ENCODE measurements at places on chromosomes 1 and 21.
A peak's percentile ranks its signal among the peaks of the same experiment; 100 is the strongest.

DNA sequence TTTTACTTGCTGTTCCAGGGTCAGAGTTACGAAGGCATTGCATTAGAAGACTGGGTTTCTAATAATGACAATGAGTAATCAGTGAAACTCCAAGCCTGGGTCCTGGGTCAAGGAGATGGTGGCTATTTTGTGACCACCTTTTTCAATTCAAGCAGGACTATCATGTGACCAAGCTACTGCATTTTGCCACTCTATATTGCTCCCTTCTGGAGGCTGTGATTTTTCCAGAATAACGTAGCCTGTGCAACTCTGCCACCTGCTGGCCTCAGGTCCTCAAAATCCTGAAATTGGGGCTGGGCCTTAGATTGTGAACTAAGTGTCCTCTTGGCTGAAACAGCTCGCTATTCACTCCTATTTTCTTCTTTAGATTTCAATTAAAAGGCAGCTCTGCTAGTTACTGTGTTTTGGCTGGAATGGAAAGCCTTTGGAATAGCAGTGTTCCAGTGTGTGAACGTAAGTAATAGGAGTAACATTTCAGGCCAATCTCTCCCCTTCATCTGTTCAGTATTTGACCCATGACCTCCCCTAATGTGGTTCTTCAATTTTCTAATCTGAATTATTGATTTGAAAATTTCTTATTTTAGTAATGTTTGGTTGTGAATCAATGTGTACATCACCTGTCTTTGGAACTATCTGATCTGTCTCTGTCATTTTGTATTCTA lies 52.9 kb upstream of the CD46 start:
- DNase-seq, result peak; percentile 43

DNA sequence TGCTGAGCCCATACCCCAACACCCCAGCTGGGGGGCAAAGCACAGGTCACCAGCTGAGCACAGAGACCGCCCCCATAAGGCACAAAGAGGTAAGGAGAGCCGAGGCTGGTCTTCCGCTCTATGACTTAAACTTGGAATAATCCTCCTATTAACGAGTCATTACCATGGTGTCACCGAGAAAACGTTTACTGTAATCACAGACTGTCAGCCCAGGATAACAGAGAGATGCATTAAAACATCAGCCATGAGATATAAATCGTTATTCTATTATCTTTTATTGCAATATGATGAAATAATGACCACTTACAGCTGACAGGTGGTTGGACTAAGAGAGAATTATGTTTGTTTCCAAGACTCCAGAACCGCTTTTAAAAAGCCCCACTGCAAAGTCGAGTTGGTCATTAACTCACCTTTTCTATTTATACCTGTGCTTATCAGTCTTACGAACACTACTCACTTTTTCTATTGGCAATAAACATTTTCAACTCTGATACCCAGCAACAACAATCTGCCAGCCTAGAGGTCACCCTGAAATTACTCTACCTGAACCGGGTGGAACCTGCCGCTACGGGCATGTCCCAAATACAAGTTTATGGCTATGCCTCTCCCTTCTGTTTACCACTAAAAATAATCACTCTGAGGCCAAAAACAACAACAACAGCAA lies 21.5 kb downstream of the NPHP4 start:
- peak; percentile 3 for DNase-seq

GRCh38 chr1:247177755-247178154 lies 5.9 kb upstream of the ZNF124 start:
- DNase-seq, result no peak

DNA sequence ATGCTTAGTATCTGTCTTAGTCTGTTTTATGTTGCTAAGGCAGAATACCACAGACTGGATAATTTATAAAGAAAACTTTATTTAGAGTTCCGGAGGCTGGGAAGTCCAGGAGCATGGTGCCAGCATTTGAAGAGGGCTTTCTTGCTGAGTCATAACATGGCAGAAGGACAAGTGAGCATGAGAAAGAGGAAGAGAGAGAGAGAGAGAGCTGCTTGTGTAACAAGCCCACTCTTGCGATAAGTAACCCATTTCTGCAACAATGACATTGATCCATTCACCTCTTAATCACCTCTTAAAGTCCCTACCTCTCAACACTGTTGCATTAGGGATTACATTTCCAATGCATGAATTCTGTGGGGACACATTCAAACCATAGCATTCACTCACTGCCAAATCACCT lies 11.7 kb upstream of the MYOCOS start:
- no peak for DNase-seq

DNA sequence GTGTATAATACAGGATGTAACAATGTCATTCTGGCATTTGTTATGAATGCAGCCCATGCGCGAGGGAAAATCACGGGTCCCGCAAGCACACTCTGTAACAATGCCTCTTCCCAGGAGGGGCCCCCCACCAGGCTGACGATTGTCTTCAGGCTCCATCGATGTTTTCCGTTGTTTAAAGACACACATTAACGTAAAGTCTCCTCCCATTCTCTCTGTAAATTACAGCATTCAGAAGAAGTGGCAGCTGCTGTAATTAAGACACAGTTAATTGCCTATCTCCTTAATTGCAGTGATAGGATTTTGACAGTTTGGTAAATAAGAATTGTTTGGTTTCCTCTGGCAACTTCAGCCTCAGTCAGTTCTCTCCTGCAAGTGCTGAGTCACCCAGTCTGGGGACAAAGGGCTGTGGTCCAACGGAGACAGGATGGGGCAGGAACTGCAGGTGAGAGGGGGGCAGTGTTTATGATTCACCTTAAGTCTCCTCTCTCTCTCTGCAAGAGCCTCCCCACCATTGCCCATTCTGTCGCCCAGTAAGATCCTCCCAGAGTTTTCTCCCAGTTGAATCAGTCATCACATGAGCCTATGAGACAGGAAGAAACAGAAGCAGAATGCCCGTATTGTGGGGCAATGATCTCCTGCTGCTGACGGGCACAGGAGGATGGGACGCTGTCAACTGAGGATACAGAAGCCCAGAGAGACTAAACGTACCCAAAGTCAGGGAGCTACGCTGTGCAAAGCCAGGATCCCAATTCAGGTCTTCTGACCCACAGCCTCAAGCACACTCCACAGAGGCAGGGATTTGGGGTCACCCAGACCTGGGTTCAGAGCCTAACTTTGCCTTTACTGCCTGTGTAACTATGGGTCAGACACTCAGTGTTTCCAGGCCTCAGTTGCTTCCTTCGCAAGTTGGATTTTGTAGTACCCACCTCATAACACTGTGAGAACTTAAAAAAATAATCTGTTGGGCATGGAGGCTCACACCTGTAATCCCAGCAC lies 110.0 kb downstream of the ADSS2 start:
- DNase-seq, result peak; percentile 100

DNA sequence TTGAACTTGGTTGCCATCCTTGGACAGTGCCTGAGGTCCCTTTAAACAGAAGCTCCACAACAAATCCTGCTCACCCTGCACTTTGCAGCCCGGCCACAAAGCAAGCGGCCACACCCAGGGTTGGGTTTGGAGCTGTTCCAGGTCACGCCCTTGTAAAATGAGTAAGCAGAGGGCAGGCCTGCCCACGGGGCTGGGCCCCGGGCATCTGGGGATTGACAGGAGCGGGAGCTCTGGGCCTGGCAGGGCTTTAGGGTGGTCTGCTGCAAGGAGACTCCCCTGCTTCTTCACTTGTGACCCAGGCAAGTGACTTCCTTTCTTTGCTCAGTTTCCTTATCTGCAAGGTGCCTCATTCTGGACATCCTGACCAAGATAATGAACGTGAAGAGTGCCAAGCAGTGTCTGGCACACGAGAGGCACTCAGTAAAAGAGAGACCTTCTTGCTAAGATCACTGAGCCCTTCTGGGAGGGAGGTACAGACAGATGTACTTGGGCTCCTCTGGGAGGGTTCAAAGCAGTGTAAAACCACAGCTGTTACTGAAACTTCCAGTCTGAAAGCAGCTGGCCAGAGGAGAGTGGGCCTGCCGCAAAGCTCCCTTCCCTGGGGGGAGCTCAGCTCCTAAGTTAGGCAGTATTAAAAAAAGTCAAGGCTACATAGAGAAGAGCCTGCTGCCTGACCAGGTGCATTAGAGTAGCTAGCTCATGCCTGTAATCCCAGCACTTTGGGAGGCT lies 2.6 kb downstream of the E2F2 start:
- peak; percentile 88 for DNase-seq

- DNase-seq, result no peak
Measured at GRCh38 chr1:156491151-156491949, 9.2 kb downstream of the MEF2D start.

DNA sequence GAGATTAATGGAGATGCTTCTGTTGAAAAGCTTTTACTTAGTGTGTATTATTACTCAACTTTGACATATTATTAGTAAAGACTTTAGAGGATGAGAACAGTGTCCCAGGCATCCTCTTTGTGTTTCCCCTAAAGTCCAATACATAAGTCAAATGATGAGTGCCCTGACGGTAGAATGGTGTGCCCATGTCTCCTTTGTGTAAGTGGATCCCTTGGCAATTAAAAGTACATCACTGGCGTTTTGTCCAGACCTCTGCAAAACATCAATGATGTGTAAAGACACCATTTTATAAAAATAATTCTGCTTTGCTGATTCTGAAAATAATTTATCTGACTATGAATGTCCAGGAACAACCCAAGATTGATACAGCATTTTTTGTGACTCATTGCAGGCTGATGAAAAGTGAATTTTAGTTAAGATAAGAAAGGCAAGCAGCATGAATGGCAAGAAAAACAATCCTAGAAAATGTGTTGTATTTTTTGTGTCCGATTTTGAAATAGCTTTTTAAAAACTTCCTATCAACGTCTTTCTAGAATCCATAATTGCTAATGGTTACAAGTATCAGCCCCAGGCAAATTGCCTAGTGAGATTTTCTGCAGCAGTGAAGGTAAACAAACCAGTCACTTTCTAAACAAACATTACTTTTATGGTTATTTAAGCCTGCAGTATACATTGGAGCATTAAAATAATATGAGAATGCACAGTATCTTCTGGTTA lies 251.5 kb downstream of the PTPRC start:
- peak; percentile 40 for DNase-seq

GRCh38 chr1:61395146-61395800 lies 312.9 kb downstream of the NFIA start:
- no peak for DNase-seq

DNA sequence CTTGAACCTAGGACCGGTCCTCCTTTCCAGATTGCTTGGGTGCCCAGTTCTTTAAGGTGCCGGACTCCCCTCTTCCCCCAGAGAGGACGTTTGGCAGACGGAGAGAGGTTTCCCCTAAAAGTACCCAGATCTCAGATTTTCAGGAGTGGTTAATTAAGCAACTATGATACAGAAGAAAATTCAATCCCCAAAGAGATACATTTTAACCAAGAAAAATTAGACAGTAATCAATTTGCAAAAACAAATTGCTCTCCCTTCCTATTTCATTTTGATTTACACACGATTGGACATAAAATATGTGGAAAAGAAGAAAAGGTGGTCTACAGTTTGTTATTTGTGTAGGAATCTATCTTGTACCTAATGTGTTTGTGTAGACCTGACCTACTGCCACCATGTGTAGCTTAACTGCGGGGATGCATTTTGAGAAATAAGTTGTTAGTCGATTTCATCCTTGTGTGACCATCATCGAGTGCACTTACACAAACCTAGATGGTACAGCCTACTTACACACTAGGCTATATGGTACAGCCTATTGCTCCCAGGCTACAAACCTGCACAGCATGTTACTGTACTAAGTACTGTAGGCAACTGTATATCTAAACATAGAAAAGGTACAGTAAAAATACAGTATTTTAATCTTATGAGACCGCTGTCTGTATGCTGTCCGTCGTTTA lies 755 bp downstream of the RPAP2 start:
- no peak for DNase-seq

- no peak for DNase-seq
Measured at GRCh38 chr1:4854367-4854766, 200.0 kb downstream of the AJAP1 start.

GRCh38 chr1:76477156-76477555 lies 390.1 kb upstream of the ST6GALNAC5 start:
- no peak for DNase-seq

- DNase-seq, result peak; percentile 84
Measured at GRCh38 chr1:201791779-201792173, 37.2 kb upstream of the IPO9 start.

- no peak for DNase-seq
Measured at GRCh38 chr1:1419813-1420653, 1.0 kb downstream of the ANKRD65 start.

- no peak for DNase-seq
Measured at GRCh38 chr1:177010211-177010825, 154.2 kb downstream of the ASTN1 start.

DNA sequence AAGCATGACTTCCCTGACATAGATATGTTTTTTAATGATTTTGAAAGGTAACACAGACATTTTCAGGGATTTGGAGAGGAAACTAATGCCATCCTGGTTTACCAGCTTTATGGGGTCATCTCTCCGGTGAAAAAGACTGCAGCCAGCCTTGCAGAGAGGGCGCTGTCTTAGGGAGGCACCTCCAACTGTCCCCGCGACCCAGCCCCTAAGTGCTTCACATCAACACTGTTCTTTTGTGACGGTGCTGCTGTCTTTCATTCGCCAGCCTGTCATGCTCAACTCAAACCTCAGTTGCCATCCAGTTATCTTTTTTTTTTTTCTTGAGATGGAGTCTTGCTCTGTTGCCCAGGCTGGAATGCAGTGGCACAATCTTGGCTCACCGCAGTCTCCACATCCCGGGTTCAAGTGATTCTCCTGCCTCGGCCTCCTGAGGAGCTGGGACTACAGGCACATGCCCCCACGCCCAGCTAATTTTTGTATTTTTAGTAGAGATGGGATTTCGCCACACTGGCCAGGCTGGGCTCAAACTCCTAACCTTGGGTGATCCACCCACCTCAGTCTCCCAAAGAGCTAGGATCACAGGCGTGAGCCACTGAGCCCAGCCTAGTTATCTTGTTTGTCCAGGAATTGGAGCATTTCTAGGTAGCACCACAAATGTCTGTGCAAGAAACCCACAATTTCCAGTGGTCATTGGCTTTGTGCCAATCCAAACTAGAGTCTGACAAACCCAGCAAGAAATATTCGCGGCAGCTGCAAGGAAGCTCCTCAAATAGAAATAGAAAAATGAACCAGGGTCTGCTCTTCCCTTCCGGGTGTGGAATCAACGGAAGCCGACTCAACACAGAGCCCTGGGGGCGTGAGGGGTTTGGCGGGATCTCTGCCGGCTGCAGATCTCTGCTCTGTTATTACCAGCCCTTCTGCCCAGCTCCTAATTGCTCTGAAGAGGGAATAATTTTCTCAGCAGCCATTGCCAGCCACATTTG lies 24.2 kb downstream of the PDE9A start:
- DNase-seq, result peak; percentile 73

DNA sequence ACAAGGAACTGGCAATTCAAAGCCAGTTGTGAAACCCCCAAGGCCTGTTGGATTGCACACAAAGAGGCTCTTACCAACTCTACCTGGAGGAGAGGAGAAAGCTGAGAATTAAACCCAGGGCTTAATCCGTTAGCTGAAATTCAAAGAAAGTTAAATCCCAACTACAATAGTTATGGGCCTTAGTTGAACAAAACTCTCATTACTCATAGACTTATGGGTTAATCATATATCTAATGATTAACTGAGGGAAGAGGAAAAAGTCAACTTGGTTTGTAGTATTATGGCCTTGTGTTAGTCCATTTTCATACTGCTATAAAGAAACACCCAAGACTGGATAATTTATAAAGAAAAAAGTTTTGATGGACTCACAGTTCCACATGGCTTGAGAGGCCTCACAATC lies 838.2 kb upstream of the ADGRL2 start:
- DNase-seq, result no peak

- DNase-seq, result no peak
Measured at GRCh38 chr1:220421508-220421907, 106.4 kb upstream of the MARK1 start.

Data from COR-L47 (cell line).